NCI-H1930 (cell line): ENCODE measurements at places on chromosomes 16 and 17.
A peak's percentile ranks its signal among the peaks of the same experiment; 100 is the strongest.

DNA sequence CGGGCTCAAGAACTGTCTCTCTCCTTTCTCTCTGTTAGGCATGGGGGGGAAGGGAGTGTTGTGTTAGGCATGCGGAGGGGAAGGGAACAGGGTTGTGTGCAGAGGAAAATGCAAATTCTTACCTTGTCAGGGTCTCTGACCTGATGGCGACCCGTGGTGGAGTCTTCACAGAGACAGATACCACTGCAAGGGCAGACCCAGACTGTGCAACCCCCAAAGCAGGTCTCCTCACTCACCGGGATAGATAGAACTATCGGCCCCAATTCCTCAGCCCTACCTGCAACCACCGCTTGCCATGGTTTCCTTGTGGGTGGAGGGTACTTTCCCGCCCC is 9.6 kb upstream of the MPP2 start:
- DNase-seq: no peak

DNA sequence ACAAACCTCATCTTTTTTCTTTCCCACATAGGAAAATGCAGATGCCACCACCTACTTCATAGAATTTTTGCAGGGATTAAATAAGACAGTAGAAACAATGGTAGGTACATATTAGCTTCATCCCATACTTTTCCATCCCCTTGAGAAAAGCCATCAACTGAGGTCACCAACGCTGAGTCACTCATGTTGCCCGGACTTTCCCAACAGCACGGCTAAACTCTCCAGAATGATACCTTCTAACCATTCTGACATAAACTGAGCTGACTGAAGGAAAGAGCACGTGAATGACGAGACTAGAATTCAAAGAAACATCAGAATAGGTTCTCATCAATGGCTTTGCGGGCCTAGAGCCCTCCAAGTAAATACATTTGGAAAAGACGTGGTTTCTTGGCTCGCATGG is 146.0 kb upstream of the RCVRN start:
- no peak for DNase-seq

DNA sequence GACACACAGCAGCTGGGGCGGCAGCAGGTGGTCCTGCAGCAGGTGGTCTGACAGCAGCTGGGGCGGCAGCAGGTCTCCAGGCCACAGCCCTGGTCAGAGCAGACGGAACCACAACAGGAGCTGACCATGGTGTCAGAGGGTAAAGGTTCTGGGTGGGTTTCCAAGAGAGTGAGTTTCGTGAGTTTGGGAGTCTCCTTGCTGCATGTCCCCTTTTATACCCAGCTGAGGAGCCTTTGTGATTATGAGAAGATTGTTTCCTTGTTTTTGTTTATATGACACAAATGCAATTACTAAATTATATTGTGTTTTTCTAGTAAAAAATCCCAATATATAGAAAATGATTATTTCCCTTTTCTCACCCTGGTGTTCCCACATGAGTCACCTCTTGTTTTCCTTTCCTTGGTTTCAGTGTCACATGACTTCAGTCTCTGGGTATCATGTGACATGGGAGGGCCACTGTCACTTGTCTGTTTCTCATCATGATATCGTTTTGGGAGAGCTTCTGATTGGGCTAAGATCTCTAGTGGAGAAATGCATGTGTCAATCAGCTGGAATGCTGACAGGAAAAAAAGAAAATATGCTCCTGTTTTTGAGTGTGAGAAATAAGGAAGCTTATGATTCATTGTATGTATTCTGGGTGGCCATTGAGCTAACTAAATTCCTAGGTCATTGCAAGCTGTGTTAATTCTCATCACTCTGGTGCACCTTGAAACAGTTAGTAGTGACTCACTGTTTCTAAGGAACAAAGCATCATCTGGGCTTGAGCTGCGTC is at the start of gene KRTAP4-6:
KRTAP4-6 (minus strand) TSS at position 185 of the 772 bp plus-strand sequence; CDS start at position 128, 57 bp downstream.
- no peak for DNase-seq

DNA sequence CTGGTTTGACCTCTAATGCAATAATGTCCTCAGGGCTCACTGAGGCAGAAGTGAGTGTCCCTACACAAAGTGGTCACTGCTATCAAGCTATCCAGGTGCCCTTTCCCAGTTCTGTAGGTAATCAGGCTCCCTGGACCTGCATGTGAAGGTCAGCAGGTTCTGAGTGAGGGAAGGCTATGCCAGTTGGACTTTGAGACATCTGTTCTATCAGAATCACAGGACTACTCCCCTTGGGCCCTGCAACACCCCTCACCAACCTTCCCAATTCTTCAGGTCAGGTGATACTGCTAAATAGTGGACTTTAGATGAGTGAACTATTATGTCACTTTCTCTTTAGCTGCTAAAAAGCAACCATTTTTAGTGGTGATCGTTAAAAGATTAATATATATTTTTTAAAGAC is 37.6 kb downstream of the ZZEF1 start:
- no peak for DNase-seq

- DNase-seq: no peak
These were observed 1.0 kb downstream of the FLOT2 start for GRCh38 chr17:28896491-28896883.

DNA sequence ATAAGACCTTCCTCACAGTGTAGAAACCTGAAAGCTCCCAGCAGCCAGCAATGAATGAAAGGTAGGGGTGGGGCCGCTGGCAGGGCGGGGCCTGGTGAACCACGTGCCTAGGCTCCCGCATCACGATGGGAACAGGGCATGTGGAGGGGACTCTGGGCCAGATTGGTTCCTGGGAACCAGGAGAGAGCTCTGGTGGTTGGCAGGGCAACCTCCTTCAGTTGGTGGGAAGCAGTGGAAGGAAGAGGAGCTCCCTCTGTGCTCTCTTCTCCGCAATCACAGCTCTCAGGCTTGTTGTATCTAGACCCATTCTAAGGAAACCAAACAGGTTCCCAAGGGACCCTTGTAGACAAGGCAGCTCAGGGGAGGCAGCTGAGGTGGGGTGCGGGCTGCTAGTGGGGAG is 10.5 kb downstream of the GGA2 start:
- no peak for DNase-seq

- DNase-seq: no peak
These were observed 2.1 kb downstream of the MYH2 start for GRCh38 chr17:10547351-10547750.

GRCh38 chr17:48093341-48094045 is 7.8 kb downstream of the CBX1 start:
- DNase-seq: no peak

- DNase-seq: no peak
These were observed 89.0 kb downstream of the XYLT1 start for GRCh38 chr16:17381784-17382183.

DNA sequence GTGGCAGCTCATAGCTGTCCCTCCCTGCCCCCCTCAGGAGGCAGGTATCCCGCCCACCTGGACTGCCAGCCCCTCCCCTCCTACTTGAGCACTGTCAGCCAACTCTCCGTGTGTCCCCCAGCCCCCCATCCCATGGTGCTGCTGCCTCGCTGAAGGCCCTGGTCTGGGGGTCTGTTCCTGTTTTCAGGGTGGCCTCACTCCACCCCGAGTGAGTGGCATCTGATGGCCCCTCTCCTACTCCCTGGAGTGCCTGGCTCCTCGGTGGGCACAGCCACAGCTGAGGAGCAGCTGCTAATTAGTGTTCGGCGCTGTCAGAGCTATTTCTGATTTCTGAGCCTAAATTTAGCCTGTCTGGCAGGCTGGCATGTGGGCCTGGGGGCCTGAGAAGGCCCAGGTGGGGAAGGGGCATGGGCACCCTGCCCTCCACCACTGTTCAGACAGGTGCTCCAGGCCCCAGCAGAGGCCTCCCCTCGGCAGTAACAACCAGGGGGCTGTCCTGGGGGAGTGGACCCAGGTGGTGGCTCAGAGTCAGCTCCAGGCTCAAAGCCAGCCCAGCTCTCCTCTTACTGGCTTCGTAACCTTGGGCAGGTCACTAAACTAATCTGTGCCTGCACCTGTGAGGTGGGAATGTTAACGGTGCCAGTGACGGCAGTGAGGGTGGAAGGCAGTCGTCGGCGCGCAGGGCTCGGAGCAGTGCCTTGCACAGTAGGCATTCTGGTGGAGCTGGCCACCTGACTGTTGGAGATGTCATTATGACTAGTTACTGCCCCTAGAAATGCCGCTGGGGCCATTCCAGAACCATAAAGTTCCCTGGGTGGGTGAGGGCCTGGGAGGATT is 6.5 kb downstream of the FMNL1 start:
- DNase-seq: no peak

- DNase-seq: no peak
These were observed 1.2 kb downstream of the GPRC5B start for GRCh38 chr16:19883296-19883965.

GRCh38 chr17:40610359-40610758 is 37.3 kb downstream of the SMARCE1 start:
- no peak for DNase-seq

DNA sequence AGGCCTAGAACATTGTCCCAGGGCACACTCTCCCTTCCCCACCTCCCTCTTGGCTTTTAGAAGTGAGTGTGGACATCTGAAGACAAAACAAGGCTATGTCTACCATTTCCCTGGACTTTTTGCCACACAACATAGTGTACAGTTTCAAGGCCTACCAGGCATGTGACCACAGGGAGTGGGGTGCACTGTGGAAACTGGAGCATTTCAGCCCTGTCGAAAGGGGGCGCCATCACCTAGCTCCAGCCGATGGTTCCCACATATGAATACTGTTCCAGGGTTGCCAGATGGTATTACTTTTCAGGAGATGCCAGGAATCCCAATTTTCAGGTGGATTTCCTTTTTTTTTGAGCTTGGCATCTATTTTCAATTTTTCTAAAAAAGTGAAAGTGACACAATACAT is 140.7 kb downstream of the KATNIP start:
- no peak for DNase-seq

DNA sequence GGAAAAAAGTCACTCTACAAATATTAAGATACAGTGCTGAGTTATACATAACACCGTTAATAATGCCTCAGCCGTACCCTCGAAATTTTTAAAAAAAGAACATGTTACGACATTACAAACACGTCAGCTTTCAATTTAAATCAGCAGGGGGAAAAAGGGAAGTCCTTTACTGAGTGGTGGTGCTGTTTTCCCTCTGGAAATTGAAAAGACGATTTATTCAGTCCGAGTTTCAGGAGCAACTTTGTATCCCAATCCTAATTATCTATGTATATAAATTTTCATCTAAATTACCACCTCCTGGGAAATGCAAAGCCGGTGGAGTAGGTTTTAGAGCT is 1.3 kb downstream of the NETO2 start:
- DNase-seq: no peak

DNA sequence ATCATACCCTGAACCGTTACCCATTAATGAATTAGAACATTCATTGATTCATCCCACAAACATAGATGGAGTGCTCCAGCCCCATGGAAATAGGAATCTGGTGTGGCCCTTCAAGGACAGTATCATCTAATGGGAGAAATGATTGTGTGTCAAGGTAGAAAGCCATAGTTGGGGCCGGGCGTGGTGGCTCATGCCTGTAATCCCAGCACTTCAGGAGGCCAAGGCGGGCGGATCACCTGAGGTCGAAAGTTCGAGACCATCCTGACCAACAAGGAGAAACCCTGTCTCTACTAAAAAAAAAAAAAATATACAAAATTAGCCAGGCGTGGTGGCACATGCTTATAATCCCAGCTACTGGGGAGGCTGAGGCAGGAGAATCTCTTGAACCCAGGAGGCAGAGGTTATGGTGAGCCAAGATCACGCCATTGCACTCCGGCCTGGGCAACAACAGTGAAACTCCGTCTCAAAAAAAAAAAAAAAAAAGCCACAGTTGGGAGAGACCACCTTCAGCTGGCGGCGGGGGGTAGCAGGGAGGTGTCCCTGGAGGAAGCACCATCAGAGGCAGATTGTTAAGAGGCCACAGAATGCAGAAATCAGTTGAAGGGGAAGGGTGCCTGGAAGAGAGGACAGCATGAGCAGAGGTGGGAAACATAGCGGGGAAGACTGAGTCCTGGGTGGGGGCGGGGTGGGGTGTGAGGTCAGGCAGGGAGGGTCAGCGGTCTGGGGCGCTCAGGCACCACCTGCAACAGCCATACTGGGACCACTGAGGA is 60.0 kb downstream of the USP22 start:
- no peak for DNase-seq

GRCh38 chr17:34579017-34579946 is at the start of gene TMEM132E:
TSS of gene TMEM132E (plus strand) at chr17:34579582. CDS start at chr17:34581077, 1,495 bp downstream.
- DNase-seq: peak; percentile 47
